Small intestine (tissue), 16 donors: ENCODE measurements at places on chromosomes 6 and 20. TPM values are rescaled to one million over a fixed set of nuclear protein-coding genes. Genes with fewer than 3 reads are reported as not detected.
A peak's percentile ranks its signal among the peaks of the same experiment; 100 is the strongest.

Gene FOXC1
- polyA plus RNA-seq = not detected

Gene OR2J3
- not detected for polyA plus RNA-seq

Gene INSM1
- polyA plus RNA-seq = 2.8 TPM

DNA sequence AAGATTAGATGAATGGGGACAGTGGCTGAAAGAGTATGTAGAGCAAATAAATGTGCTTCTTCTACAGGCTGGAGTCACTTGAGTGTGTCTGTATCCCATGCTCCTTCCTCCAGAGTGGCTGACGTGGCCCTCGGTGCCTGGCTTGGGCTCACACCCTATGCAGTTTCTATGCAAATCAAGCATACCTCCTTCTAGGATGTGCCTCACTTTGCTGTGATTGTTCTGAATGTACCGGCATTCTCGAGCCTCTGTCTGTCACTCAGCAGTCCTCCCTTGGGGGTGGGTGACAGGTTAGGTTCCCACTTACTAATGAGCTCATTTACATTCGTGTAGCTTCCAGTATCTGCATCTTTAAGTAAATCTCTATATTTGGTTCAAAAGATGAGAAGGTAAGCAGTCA is 55.1 kb upstream of the HDDC2 start:
- H3K27me3 ChIP-seq = peaks cover 8% of the 10 kb centered on the region
- DNase-seq = no peak
- no peak overlapping the region for H3K4me3 ChIP-seq
- peak overlapping the region; percentile 59 for H3K27ac ChIP-seq

DNA sequence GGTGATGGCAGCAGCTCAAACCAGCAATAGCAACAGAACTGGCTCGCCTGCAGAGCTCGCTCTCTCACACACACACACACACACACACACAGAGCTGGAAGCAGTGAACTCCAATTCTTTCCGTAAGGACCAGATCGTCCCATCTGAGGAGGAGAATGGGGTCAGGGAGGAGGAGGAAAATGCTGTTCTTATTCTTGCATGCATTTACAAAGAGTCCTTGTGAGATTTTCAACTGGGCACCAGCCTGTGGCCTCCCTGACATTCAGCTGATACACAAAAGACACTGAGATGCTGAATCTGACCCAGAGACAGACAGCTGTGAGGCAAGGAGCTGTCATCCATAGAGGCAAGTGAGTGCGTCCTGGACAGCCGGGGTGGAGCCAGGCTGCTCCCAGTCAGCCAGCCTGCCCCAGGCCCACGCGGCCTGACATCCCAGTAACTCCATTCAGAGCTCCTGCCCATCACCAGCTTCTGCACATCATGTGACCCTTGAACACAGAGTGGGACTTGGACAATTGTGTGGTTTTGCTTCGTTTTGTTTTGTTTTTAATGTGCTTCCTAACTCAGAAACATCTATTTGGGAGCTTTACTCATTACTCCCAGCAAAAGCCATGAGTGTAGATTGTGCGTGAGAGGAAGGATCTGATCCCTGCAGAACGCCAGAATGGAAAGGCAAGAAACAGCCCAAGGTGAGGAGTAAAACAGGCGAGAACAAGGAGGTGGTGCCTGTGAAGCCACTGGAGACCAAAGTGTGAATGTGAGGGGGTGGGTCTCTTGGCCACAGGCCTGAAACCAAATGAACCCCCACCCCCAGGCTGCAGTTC is 2.1 kb downstream of the SERPINB9 start:
- H3K4me1 ChIP-seq = peaks cover 5% of the 10 kb centered on the region
- no peaks in the 10 kb centered on the region for H3K27me3 ChIP-seq

DNA sequence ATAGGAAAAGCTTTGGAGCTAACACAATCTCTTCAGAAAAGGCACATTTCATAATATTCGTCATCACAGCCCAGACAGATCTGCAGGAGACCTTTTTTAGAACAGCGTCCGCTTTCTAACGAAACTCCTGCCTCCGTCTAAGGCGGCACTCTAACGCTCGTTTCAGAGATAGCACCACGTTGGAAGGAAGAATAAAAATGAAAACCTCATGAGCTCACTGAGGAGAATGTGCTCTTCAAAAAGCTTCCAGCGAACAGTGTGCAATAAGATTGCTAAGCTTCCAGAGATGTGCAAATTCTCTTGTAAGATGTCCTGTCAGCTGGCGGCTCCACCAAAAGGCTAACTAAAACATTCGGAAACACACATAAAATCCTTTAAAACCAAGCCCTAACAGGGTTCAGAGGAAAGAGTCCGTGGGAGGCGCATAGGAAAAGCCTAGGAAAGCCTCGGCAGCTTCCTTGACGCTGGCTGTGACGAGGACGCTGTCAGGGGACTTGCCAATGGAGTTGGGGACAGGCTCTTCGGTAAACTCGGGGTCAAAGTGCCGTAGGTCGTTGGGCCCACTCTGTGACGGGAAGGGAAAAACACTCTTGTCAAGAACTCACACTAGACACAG is 117.6 kb upstream of the SLC2A12 start:
- H3K4me3 ChIP-seq = peak overlapping the region; percentile 16
- peak; percentile 18 for DNase-seq
- H3K36me3 ChIP-seq = peaks cover 22% of the 10 kb centered on the region
- no peaks in the 10 kb centered on the region for H3K27me3 ChIP-seq

Gene ITPA
- polyA plus RNA-seq = 97.0 TPM

- DNase-seq = no peak
- no peak overlapping the region for H3K4me3 ChIP-seq
- H3K27me3 ChIP-seq = no peaks in the 10 kb centered on the region
- no peaks in the 10 kb centered on the region for H3K36me3 ChIP-seq
Measured at GRCh38 chr6:113488061-113488460, 369.1 kb upstream of the MARCKS start.

DNA sequence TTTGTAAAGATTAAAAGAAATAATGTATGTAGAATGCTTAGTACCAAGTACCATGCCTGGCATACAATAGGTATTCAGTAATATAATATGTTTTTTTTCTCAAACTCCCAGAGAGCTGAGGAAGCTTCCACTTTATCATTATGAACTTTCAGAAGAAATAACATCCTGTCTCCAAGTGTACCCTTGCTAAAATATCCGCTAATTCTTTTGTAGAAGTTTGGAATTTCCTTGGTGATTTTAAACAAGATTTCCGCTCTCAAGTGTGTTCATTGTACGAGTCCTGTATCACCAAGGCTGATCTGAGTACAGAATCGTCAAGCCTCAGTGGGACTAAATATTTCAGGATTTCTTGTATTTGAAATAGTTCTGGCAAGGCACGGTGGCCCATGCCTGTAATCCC is 16.1 kb upstream of the RNF144B start:
- no peaks in the 10 kb centered on the region for H3K36me3 ChIP-seq
- H3K4me3 ChIP-seq = no peak overlapping the region
- no peak for DNase-seq
- no peaks in the 10 kb centered on the region for H3K4me1 ChIP-seq
- no peak overlapping the region for H3K27ac ChIP-seq

- H3K27ac ChIP-seq = peak overlapping the region; percentile 25
- no peaks in the 10 kb centered on the region for H3K4me1 ChIP-seq
- no peak overlapping the region for H3K4me3 ChIP-seq
- DNase-seq = peak; percentile 26
- H3K27me3 ChIP-seq = no peaks in the 10 kb centered on the region
Measured at GRCh38 chr20:14378326-14378725, 40.9 kb upstream of the FLRT3 start.

- H3K4me1 ChIP-seq = no peaks in the 10 kb centered on the region
- H3K27ac ChIP-seq = no peak overlapping the region
- no peaks in the 10 kb centered on the region for H3K36me3 ChIP-seq
Measured at GRCh38 chr20:39145921-39146320, 183.8 kb downstream of the DHX35 start.

- no peaks in the 10 kb centered on the region for H3K4me1 ChIP-seq
- H3K27ac ChIP-seq = no peak overlapping the region
- H3K4me3 ChIP-seq = no peak overlapping the region
- DNase-seq = no peak
Measured at GRCh38 chr20:58139849-58140786, 88.3 kb downstream of the ANKRD60 start.

Gene TMEM244
- polyA plus RNA-seq = not detected

Gene PI3
- 5.7 TPM for polyA plus RNA-seq

- no peaks in the 10 kb centered on the region for H3K4me1 ChIP-seq
- no peaks in the 10 kb centered on the region for H3K27me3 ChIP-seq
- H3K27ac ChIP-seq = no peak overlapping the region
- no peak for DNase-seq
Measured at GRCh38 chr6:156814036-156814581, 36.9 kb downstream of the ARID1B start.

GRCh38 chr6:27834384-27834783 is 77.8 kb downstream of the OR2B2 start:
- H3K4me3 ChIP-seq = no peak overlapping the region
- H3K27ac ChIP-seq = no peak overlapping the region
- H3K27me3 ChIP-seq = no peaks in the 10 kb centered on the region
- DNase-seq = no peak
- peaks cover 7% of the 10 kb centered on the region for H3K36me3 ChIP-seq

DNA sequence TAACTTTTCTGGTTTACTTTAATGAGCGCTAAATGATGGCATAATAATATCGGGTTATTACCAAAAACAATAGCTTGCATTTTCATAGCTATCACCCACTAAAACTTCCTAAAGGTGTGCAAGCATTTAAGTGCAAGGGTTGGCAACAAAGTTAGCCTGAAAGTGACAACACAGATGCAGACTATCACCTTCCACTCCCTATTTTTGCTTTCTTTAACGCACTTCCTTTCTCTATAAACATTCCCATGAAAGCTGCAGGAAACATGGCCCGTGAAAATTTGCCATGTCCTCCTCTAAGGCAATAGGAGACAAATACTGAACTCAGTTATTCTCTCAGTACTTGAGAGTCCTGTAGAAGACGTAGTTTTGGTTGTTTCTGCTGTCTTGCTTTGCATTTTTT is 2.7 kb downstream of the MYCT1 start:
- no peaks in the 10 kb centered on the region for H3K36me3 ChIP-seq
- no peak overlapping the region for H3K4me3 ChIP-seq
- H3K27me3 ChIP-seq = no peaks in the 10 kb centered on the region
- H3K27ac ChIP-seq = no peak overlapping the region
- H3K4me1 ChIP-seq = no peaks in the 10 kb centered on the region

Gene ZNF512B
- polyA plus RNA-seq = 2.5 TPM
